ENCODE measurements at places on chromosomes 13 and 19. TPM values are rescaled to one million over a fixed set of nuclear protein-coding genes. Genes with fewer than 3 reads are reported as not detected.

GRCh38 chr13:24173795-24174194 lies 13.3 kb downstream of the SPATA13 start:
- no peak for DNase-seq

DNA sequence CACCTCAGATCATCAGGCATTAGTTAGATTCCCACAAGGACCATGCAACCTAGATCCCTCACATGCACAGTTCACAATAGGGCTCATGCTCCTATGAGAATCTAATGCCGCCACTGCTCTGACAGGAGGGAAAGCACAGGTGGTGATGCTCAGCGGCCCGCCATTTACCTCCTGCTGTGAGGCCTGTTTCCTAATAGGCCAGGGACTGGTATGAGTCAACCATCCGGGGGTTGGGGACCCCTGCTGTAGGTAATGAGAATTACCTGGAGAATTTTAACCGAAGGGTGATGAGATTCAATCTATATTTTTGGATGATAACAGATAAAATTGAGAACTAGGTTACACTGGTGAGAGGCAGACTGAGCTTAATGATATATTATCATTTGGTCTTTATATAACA lies 101.4 kb downstream of the LACC1 start:
- DNase-seq, result no peak

GRCh38 chr13:49314344-49314882 lies 66.7 kb downstream of the CDADC1 start:
- no peak for DNase-seq

DNA sequence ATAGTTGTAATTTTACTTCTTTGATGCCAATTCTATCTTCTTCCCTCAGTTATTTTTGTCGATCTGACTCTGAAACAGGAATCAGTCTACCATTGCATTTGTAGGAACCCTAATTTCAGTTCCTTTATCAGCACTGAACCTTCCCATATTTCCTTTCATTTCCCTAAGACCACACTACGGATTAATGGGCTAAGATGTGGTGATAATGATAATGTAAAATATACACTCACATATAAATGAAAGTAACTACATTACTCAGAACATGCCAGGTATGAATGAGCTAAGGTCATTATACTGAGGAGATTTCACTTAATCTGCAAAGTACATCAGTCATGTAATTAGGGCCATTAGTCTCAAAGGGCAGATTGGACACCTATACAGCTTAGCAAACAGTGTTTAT lies 60.2 kb upstream of the RFC3 start:
- DNase-seq, result no peak

GRCh38 chr13:40161351-40161810 lies 505.1 kb downstream of the FOXO1 start:
- no peak for DNase-seq

- no peak for DNase-seq
Measured at GRCh38 chr13:93108111-93108601, 118.5 kb upstream of the GPC6 start.

- no peak for DNase-seq
Measured at GRCh38 chr13:27774169-27774568, 18.1 kb upstream of the GSX1 start.

DNA sequence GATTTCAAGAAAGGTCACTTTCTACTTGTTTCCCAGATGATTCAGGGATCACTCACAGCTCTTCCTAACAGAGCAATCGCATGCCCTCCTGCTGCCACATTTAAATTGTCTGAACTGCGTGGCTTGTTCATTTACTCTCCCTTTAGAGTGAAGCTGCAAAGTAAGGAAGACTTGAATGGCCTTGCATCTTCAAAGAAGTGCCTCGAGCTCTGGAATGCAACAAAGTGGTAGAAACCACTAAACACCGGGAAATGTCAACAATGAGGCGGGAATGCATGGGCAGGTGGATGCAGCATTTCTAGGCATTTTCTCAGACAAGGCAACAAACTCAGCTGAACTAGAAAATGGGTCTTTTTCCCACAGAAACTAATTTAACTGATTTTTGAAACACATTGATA lies 10.3 kb upstream of the DACH1 start:
- DNase-seq, result no peak

DNA sequence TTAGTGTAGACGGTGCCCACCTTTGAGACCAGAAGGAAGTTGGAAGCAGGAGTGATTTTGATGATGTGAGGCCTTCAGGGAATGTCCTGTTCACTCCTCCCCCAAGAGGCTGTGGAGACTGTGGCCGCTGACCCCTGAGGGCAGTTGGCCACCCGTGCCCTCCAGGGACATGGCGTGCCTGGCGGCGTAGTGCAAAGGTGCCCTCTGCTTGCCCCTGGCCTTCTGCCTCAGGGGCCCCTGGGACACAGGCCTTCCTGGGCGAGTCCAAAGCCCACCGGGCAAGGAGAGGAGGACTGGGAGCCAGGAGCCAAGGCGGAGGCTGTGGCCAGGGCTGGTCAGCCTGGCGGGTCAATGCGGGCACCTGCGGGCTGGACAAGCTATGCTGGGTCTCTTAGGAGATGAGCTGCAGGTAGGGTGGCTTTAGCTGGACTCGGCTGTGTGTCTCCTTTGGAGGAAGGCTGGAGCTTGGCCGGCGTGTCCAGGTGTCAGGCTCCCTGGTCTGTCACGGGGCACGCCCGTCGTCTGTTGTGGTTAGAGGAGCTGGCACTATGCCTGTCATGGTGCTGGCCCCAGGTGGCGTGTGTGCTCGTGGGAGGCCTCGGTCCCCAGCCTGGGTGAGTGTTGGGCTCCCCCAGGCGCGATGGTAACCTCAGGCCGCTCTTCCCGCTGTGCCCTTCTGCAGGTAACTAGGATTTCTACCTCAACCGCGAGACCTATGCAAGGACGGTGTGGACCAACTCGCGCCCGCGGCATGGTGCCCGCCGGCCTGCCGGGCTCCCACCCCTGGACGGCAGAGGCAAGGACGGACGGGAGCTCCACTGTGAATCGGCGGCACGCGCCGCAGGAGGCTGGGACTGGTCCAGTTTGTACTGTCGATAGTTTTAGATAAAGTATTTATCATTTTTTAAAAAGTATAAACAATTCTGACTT lies 6.8 kb downstream of the PLEKHJ1 start:
- DNase-seq, result no peak

DNA sequence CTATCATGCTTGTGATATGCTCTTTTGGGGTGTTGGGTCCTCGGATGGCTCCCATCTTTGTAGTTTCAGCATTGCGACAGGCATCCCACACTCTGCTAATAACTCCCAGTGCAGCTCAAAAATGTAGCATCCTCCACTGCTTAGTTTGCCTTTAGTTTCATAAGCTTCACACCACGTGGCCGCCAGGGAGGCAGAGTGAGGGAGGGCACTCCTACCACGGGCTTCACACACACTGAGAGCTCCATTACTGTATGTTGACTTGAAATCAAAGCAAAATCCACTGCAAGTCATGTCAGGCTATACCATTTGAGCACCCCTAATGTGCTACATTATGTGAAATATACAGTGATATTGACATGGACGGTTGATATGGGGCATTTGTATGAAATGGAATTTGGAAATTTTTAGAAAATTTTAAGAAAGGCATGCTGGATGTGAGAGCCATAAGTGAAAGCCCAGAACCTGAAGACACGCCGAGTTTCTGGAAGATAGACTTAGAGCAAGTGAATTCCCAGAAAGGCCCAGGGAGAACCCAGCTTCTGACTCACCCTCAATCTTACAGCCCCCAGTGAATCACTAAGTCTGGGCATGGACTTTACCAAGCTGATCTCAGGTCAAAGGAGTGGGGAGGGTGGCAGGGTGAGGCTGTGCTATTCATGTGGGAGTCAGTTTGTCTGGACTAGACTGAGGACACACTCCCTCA lies 94.1 kb downstream of the HSPH1 start:
- no peak for DNase-seq

GRCh38 chr13:33744589-33745369 lies 73.2 kb upstream of the RFC3 start:
- no peak for DNase-seq

Gene TPTE2
- not detected for total RNA-seq

Gene ZNF14
- 22.0 TPM for total RNA-seq

Gene ZNF528
- total RNA-seq, result 36.5 TPM

Gene KCTD4
- not detected for total RNA-seq

Gene ZNF816
- total RNA-seq, result 22.8 TPM

Gene PEG3
- not detected for total RNA-seq
